Stimulated activated CD4-positive, alpha-beta T cell treated with anti-CD3 and anti-CD28 coated beads, Interleukin-4, amount 100 ng/mL, for 4 hours (primary cell): ENCODE measurements at places on chromosomes 2 and 18.

- DNase-seq, result no peak
These were observed 12.3 kb downstream of the ASPRV1 start for GRCh38 chr2:69948963-69949645.

DNA sequence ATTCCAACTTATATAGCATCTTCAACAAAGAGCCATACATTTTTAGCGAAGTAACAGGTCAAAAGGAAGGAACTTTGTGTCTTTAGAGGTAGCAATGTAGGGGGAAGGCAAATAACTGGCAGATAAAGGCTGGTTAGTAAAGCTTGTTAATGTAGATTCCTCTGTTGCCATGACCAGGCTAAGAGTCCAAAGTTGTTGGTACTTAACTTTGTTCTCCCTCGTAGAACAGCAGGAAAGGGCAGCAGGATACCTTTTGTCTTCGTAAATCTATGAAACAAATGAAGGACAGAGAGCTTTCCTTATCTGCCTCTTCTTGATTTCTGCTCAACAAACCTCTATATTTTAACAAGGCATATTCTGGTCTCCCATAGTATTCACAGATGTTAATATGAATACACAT, 18.6 kb downstream of the ZBTB14 start:
- no peak for DNase-seq

- no peak for DNase-seq
These were observed 406.2 kb downstream of the SUCLG1 start for GRCh38 chr2:84052913-84053312.

DNA sequence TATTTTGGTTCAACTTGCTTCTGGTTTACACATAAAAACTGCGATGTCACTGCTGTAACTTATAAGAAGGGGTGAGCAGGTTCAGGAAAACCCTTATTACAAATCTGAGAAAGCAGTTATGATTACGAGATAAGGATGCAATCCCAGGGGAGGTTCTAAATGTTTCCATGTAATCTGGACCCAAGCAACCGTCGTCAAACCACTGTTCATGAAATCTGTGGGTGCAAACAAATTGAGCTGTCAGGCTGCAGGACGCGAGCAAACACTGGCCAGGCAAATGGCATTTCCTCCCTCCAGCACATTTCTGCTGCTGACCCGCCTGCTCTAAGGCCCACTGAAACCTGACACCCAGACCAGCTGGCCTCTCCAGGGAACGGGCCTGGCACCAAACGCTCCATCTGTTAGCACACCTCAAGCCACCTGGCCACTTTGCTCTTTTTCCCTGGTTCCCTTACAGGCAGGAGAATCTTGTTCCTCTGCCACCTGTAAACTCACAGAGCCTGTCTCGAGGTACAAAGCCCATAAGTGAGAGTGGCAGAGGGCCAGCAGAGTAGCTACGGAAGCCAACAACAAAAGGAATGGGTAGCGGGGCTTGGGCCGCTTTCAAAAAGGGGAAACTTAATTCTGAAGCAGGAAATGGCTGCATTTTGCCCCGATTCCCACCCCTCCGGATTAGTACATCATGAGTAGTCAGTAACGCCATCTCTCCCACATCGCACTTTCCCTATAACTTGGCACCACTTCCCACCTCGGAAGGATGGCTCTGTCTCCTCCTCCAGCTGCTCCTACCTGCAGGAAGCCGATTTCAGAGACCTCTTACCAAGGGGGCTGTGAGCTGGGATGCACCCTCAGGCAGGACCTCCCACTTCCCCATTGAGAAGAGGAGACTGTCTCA, 26.5 kb downstream of the CRACDL start:
- no peak for DNase-seq

- no peak for DNase-seq
These were observed 21.7 kb downstream of the METTL21A start for GRCh38 chr2:207603486-207603885.

- DNase-seq, result no peak
These were observed 135.3 kb downstream of the TMEM163 start for GRCh38 chr2:134583462-134583861.

DNA sequence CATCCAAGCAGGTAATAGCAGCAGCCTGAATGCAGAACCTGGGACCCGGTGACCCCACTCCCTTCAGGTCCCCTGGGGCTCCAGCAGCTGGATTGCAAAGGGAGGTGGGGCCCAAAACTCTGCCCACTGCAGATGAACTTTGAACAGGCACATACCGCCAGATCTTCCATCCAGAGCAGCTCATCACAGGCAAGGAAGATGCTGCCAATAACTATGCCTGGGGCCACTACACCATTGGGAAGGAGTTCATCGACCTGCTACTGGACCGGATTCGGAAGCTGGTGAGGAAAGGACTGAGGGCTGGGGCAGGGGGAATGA, 9.2 kb upstream of the DNAJB2 start:
- no peak for DNase-seq

DNA sequence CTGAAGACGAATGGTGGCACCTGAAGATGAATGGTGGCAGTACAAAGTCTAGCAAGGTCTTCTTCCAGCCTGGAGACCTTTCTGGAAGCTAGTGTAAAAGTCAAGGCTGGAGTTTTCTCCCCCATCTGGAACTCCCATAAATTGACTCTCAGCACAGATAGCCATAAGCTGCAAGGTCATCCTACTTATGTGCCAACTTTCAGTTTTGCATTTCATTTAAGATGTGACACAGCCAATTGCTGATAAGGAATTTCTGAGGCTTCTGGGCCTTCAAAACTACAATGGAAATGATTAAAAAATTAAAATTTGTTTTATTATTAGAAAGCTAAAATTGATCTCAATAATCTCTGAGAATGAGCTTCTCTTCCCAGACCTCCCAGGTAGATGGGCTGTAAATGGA, 10.2 kb downstream of the XDH start:
- no peak for DNase-seq

DNA sequence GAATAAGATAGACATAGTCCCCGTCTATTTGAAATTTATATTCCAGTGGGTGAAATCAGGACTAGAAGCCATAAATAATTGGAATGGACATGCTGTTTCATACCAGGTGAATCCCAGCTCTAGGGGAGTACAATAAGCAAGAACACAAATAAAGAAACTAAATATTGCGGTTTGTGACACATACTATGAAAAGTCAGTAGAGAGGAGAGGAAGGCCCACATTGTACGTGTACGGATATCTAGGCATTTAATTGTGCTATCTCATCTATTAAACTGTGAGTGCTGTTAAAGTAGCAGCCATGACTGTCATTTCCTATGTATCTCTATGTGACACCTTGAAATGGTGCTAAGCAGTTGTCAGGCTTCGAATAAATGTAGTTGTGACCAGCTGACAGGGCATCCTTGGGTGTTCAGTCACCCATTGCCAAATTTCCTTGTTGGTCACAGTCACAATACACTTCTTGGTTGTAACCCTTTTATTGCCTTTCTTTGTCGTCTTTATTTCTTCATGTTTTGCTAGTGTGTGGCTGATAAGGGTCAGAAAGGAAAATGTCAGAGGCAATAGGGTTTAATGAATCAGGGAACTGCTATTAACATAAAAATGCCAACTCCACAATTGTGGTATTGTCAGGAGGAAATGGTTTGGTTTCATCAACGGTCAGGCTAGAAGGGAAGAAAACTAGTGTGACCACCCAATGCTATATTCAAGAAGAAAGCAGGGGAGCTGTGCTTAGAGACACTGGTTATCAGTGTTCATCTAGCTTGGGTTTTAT, 31.5 kb downstream of the CPO start:
- no peak for DNase-seq

- no peak for DNase-seq
These were observed 63.0 kb upstream of the CPO start for GRCh38 chr2:206876216-206876860.

- DNase-seq, result no peak
These were observed 146.2 kb upstream of the ITGA4 start for GRCh38 chr2:181310967-181311366.

DNA sequence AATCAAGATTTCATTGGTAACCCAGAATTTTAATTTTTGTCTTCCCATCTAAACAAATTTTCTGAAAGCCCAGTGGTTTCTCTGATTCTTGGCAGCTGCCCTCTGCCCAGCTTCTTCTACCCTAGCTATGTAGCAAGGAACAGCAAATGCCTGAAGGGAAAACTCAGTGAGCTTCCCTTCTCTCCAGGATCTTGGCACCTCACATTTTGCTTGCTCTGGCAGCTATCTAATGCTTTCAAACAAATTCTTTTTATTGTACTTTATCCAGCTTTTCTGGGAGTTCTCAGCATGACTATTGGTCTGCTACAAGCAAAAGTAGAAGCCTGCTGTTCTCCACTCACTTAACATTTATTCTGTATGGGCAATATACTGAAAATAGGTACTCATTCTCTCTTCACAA, 18.3 kb upstream of the GFPT1 start:
- no peak for DNase-seq

DNA sequence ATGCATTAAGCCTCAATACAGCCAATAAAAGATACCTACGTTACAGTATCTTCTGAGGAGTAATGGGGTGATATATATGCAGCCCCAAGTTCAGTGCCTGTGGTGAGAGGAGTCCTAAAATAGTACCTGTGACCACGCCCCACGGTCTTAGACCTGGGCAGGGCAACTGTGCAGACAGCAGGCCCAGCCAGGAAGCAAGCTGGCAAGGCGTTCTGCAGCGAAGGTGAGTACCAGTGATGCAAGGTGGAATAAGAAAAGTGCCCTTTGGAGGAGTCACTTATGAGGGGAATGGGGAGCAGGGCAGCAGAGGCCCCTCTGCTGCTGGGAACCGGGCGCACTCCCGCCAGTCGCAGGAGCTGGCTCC, 12.7 kb upstream of the MAP3K2 start:
- no peak for DNase-seq

DNA sequence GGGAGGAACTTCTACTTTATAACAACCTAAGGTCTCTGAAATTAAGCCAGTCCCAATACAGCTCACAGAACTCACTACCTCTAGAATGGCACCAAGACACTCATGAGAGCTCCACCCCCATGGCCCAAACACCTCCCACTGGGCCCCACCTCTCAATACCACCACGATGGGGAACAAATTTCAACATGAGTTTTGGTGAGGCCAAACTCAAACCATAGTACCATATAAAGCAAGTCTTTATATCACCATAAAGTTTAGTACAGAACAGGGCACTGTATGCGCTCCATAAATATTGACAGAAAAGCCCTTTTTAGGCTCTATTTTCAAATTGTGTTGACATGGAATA, 3.3 kb downstream of the AFG3L2 start:
- no peak for DNase-seq

GRCh38 chr2:121375621-121376159, 90.7 kb upstream of the TFCP2L1 start:
- DNase-seq, result no peak

DNA sequence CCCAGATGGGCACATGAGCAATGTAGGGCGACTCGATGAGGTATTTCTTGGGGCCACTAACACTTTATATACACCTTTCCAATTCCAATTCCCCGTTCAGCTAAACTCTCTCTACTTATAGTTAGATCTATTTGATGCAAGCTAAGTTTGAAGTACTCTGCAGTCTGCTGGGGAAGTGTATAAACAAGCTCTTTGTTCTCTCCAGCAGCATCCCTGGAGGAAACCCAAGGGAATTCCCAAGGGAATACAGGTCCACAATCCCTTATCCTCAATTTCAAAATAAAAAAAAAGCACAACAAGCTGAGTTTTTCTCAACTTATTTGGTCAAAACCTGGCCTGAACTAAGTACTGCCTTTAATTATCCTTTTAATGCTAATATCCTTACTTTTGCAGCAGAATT, 433.3 kb downstream of the NBAS start:
- no peak for DNase-seq

DNA sequence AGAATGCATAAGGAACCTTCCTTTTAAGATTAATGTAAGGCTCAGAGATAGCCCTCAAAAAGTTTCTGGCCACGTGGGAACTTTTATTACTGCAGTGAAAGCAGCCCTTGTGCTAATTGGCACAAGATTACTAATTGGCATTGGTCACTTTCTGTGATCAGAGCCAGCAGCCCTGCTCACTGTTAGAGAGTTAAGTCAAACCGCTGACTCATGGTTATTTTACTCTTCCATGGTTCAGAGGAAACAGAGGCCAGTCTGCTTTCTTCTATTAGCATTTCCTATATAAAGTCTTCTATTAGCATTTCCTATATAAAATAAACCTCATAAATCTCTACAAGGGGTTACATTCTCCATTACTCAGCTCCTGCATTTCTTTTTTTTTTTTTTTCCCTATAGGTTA, 1.5 kb upstream of the SLC35G4 start:
- DNase-seq, result no peak

GRCh38 chr2:240601061-240601830, 14.7 kb downstream of the CAPN10 start:
- DNase-seq, result no peak

DNA sequence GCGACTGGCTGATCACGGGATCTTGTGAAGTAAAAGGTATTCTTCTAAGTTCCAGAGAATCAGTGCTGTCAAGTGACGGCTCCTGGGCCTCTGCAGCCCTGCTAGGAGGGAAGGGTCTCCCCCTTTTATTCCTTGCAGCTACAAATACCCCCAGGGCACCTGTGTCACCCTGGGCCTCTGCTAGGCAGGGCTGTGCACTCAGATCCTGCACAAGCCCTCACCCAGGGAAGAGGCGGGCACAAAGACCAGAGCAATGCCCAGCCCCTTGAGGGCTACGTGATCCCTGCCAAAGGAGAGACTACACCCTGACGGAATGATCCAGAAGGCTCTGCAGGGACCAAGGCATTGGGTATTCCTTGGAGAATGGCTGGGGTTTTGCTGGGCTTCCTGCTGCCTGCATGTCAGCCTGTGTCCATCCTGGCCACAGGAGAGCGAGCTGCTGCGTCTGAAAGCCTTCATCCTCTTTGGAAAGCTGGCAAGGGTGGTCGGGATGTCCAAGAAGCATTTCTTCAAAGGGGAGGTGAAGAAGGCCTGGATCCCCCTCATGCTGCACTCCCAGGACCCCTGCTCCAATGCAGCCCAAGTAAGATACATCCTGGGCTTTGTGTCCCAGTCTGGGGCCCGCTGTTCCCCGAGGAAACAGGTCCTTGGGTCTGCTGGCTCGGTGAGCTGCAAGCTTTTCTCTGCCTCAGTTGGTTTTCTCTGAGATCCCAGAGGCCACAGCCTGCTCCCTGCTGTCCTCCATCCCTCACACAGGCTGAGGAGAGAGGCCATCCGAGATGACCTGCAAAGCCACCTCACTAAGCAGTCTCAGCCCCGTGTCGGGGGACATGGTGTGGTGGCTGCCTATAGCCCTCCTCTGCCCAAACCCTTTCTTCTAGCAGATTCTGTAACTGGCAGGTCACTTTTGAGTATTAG, 24.9 kb downstream of the HJURP start:
- no peak for DNase-seq

DNA sequence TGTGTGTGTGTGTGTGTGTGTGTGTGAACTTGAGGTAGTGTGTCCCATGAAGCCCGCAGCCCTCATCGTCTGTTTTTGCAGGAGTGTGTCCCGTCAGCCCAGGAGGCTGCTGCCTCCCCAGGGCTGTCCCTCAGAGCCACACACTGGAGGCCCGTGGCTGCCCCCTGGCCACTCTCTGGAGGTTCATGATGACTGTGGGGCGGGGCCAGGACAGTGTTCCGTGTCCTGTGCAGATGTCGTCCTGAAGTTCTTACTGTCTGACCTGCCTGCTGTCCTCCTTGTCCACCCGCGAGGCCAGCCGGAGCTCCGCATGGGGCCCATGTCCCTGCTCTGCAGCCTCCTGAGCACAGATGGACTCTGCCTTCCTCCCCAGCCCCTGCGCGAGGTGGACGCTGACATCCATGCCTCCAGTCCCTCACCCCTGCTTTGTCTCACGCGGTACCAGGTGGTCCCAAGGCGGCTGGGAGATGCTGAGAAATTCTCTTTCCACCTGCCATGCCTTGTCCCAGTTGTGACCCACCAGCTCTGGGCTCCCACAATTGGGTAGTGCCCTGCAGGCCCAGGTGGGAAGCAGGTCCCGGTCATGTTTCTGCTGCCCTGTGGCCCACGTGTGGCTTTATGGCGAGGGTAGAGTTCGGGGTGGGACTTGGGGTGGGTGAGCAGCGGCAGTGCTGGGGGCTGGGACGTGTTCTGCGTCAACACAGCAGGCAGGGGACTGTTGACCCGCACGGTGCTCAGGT, 92.8 kb downstream of the NFATC1 start:
- DNase-seq, result no peak
